Osteocyte (in vitro differentiated cells): ENCODE measurements at places on chromosomes 11 and 22. TPM values are rescaled to one million over a fixed set of nuclear protein-coding genes. Genes with fewer than 3 reads are reported as not detected.

Gene CD81
- total RNA-seq = 652 and 682 TPM in 2 replicates

Gene BID
- total RNA-seq = 8.4 and 11.6 TPM in 2 replicates

- peaks cover 18% of the 10 kb centered on the region for H3K4me1 ChIP-seq
- peaks cover 26% of the 10 kb centered on the region for H3K27me3 ChIP-seq
- no peak for DNase-seq
- H3K27ac ChIP-seq = no peak overlapping the region
- no peaks in the 10 kb centered on the region for H3K36me3 ChIP-seq
- H3K4me3 ChIP-seq = no peak overlapping the region
These were observed 56.4 kb upstream of the RTL6 start for GRCh38 chr22:44554411-44554810.

DNA sequence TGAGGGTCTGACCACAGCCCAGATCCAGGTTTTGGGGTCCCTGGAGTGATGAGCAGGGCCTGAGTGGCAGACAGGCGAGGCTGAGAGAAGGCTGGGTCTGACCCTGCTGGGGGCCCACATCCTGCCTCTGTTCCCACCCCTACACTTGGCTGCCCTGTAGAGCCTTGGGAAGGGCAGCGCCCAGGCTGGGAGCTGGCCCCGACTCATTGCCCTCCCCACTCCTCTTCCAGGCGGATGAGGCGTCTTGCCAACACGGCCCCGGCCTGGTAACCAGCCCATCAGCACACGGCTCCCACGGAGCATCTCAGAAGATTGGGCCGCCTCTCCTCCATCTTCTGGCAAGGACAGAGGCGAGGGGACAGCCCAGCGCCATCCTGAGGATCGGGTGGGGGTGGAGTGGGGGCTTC lies 4.9 kb downstream of the DERL3 start:
- H3K4me3 ChIP-seq = no peak overlapping the region
- DNase-seq = no peak
- H3K27me3 ChIP-seq = no peaks in the 10 kb centered on the region
- H3K4me1 ChIP-seq = peaks cover 30% of the 10 kb centered on the region

GRCh38 chr11:17922416-17922788 lies 90.4 kb downstream of the SERGEF start:
- peaks cover 6% of the 10 kb centered on the region for H3K36me3 ChIP-seq
- H3K27me3 ChIP-seq = no peaks in the 10 kb centered on the region
- DNase-seq = no peak
- H3K4me3 ChIP-seq = peak overlapping the region; percentile 27

DNA sequence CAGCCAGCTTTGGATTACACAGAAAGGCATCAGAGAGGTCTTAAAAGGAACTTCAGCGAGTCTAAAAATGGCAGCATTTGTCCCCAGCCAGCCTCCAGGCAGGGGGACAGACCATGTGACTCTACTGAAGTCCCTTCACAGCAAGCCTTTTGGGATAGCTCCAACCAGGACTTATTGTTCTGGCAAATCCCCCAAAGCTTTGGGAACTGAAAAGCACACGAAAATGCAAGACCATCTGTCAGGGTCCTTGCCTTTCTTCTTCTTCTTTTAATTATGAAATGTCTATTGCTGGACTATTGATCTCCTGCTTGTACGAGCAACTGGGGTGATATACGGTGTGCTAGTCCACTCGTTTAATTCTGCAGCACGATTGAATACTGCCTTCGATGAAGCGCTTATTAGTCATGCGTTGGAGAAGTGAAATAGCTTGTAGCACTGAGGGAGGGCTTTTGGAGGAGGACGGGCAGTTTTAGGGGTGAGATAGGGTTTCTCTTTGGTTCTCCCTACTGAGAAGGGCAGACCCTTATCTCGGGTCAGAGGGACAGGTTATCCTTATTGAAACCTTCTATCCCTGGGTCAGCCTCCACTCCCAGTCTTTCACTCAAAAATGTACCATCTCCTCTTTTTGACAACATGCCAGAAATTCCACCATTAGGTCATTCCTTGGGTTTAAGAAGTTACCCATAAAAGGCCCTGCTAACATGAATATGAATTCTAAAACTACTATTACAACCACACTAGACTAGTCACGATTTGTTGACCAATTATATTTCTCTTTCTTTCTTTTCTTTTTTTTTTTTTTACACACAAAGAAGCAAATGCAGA lies 416.4 kb downstream of the MIAT start:
- no peaks in the 10 kb centered on the region for H3K36me3 ChIP-seq
- peaks cover 2% of the 10 kb centered on the region for H3K4me1 ChIP-seq
- no peak overlapping the region for H3K4me3 ChIP-seq
- H3K27ac ChIP-seq = no peak overlapping the region

DNA sequence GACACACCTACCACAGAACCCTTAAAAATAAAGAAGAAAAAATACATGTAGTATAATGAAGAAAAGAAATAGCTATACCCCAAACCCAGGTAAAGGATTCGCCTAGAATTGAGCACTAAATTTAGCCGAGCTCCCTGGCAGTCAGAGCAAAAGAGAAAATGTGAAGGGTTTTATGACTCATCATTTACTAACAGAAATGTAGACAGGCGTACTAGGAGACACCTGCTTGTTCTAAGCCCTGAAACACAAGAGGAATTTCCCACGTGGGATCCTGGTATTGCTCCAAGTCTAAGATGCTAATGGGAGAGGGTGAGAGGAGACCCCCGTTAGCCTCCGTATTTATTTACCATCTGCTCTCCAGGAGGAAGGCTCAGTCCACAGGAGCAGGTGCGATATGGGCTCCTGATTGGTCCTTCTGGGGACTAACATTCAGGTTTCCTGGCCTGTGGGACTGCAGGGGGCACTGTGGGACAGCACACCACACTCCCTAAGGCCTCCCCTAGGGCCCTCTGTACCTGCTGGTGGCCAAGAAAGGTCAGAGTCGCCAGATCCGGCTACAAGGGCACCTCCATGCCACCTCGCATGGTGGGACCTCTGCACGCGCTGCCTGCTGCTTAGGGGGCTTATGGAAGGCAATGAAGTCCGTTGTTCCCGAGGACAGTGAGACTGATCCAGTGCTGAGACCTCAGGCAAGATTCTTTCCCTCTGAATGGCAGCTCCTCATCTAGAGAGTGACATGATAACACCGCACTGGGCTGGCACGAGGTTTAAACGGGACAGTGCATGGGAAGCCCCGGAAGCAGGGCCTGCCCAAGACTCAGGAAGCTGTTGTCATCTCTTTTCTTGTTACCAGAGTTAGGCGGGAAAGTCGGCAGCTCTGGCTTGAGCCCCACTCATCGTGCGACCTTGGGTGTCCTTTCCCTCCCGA lies 25.8 kb downstream of the KCNC1 start:
- H3K4me3 ChIP-seq = no peak overlapping the region
- H3K36me3 ChIP-seq = no peaks in the 10 kb centered on the region
- no peak overlapping the region for H3K27ac ChIP-seq
- DNase-seq = no peak
- H3K4me1 ChIP-seq = no peaks in the 10 kb centered on the region
- peaks cover 19% of the 10 kb centered on the region for H3K27me3 ChIP-seq

DNA sequence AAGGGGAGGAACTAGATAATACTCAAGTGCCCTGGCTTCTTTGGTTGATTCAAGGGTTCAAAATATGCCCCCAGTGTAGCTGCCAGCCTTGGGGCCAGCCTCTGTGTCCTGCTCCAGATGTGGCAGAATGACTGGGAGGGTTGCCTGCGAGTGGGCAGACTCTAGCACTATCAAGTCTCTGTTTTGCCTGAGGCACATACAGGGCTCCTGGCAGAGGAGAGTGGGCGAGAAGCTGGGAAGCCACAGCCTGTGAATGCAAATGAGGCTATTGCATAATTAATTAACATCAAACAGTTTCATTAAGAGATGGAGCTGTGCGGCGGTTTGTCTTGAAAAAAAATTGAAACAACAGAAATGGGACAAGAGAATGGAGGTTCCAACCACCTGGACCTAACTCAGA lies 50.8 kb downstream of the BUD13 start:
- H3K4me3 ChIP-seq = no peak overlapping the region
- H3K27me3 ChIP-seq = peaks cover 7% of the 10 kb centered on the region
- DNase-seq = no peak
- H3K27ac ChIP-seq = no peak overlapping the region

GRCh38 chr22:46907241-46908215 lies 145.1 kb downstream of the TBC1D22A start:
- no peaks in the 10 kb centered on the region for H3K4me1 ChIP-seq
- peak; percentile 75 for DNase-seq
- no peak overlapping the region for H3K4me3 ChIP-seq
- H3K27ac ChIP-seq = no peak overlapping the region
- H3K27me3 ChIP-seq = no peaks in the 10 kb centered on the region
